ENCODE measurements at places on chromosomes 5 and 9. TPM values are rescaled to one million over a fixed set of nuclear protein-coding genes. Genes with fewer than 3 reads are reported as not detected.
A peak's percentile ranks its signal among the peaks of the same experiment; 100 is the strongest.

GRCh38 chr5:168047669-168048111 lies 243.8 kb upstream of the WWC1 start:
- DNase-seq, result no peak
- peaks cover 28% of the 10 kb centered on the region for H3K27me3 ChIP-seq
- H3K27ac ChIP-seq, result no peak overlapping the region
- H3K4me1 ChIP-seq, result no peaks in the 10 kb centered on the region
- no peaks in the 10 kb centered on the region for H3K36me3 ChIP-seq

The GABRA6 gene
- not detected for total RNA-seq

GRCh38 chr9:534886-535285 lies 306.6 kb upstream of the DMRT1 start:
- no peak overlapping the region for H3K4me3 ChIP-seq
- DNase-seq, result no peak
- H3K4me1 ChIP-seq, result peaks cover 2% of the 10 kb centered on the region
- no peaks in the 10 kb centered on the region for H3K36me3 ChIP-seq
- H3K27ac ChIP-seq, result no peak overlapping the region

GRCh38 chr9:127746959-127747569 lies 12.0 kb upstream of the TOR2A start:
- H3K27me3 ChIP-seq, result no peaks in the 10 kb centered on the region
- H3K4me1 ChIP-seq, result peaks cover 7% of the 10 kb centered on the region
- H3K36me3 ChIP-seq, result peaks cover 2% of the 10 kb centered on the region
- peak overlapping the region; percentile 68 for H3K27ac ChIP-seq

GRCh38 chr5:74254257-74254656 lies 386.3 kb downstream of the ENC1 start:
- no peaks in the 10 kb centered on the region for H3K4me1 ChIP-seq
- no peak overlapping the region for H3K27ac ChIP-seq
- no peak for DNase-seq
- peaks cover 57% of the 10 kb centered on the region for H3K27me3 ChIP-seq
- H3K36me3 ChIP-seq, result peaks cover 4% of the 10 kb centered on the region

All from T-helper 17 cell (primary cell).